ENCODE measurements at places on chromosomes 6 and 20.

- DNase-seq: no peak
Measured at GRCh38 chr6:161747506-161747905, 473.6 kb upstream of the AGPAT4 start.

DNA sequence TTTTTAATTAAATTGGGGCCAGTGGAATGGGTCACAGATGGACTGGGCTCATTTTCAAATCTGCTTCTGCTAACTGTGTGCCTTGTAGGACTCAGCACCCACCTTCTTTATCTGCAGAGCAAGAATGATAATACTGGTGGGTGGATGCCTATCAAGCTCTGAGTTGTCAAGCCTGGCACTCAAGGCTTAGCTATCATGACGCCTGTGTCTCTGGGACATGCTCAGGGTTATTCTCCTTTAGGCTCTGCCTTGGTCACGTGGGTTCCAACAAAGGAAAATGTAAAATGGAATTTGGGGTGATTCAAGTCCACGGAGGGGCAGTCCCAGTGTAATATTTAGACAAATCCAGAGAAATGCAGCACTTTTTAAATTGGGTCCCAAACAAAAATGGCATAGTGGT, 202.3 kb downstream of the TSHZ2 start:
- no peak for DNase-seq

GRCh38 chr6:53837865-53838769, 43.3 kb downstream of the LRRC1 start:
- DNase-seq: no peak

DNA sequence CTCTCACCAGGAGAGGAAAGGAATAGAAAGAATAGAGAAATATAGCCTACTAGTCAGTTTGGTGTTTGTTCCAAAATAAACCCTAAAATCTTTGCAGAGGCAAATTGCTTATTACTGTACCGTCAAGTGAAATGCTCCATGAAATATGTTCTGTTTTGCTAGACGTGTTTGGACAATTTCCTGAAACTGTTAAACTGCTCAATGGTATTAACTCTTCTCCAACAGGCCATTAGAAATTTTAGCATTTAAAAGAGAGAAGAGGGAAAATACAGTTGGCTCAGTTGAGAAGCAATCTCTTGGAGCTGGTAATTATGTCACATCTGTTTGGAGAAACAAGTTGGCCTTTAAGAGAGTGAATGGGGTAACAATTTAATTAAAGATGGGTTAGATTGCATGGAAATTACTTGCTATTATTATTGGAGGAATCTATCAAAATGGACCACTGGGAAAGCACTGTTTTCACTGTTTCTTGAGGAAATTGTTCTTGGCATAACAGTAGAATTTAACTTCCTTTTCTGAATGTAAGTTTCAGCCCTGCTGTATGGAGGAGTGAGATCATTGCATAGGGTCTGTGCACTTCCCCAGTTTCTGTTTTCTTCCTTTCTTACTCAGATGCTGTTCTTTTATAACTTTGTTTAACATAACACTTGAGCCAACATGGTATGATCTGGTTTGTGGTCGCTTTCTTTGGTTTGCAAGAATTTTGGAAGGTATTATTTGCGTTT, 373.6 kb downstream of the PLCB1 start:
- no peak for DNase-seq

- DNase-seq: no peak
Measured at GRCh38 chr6:140183881-140184280, 809.4 kb upstream of the CITED2 start.

DNA sequence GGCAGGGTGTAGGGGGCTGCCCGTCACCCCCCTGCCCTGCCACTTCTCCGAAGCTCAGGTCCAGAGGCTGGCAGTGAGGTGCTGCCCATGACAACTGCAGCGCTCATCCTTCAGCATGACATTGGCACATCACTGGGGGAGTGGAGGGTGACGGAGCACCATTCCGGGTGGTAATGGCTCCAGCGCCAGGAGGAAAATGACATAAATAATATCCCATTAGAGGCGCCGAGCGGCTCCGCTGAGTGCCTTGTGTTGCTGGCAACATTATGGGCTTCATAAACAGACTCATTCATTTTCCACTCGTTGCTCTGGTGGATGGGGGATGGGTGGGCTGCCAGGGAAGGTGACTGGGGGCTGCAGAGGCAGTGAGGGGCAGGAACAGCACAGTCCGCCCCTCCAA, 56.9 kb upstream of the CTNNBL1 start:
- DNase-seq: no peak

DNA sequence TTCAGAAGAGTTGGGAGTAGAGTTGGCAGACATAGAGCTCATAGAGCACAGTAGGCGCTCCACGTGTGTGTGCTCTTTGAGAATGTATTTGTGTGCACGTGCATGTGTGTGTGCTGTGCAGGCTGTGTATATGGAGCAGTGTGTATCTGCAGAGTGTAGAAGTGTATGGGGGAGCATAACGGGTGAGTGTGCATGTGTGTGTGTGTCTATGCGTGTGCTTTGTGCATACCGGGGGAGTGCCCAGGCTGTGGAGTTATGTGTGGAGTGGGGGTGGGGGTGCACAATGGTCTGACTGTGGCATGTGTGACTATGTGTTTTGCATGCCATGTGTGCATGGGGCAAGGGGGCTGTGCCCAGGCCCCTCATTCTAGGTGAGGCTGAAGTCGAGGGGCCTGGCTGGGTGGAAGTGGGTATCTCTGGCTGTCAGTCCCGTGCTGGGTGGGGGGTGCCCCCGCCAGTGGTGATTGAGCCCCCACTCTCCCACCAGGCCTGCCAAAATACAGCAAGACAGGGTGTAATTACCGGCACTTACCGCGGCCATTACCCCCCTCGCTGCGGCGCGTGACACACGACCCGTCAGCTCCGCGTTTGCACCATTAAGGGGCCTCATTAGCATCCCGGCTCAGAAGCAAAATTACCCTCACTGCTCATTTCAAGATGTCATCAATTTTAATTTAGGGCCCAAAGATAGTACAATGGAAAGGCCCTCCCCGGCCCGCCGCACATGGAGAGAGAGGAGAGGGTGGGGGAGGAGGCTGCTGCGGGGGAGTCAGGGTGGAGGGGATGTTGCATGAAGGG, 39.1 kb downstream of the MDFI start:
- DNase-seq: no peak

DNA sequence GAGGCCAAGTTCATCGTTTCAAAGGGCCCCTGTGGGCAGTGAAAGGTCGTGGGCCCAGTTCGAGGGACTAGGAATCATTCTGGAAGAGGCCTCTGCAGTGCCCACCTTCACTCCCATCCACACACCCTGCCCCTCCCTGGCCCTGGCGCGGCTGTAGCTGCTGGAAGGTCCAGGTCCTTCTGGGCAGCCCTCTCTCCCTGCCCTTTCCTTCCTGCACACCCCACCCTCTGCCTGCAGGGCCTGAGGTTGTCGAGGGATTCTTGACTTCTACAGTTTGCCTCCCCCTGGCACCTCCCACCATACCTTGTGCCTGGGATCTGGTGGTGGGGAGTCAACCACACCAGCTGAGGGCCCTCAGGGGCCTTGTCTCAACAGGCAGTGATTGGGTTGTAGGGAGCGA, 4.5 kb upstream of the MYT1 start:
- no peak for DNase-seq
